ENCODE measurements at places on chromosomes 6 and 20. TPM values are rescaled to one million over a fixed set of nuclear protein-coding genes. Genes with fewer than 3 reads are reported as not detected.

Gene CAP2
- 4.5 TPM for total RNA-seq

Gene GPR6
- total RNA-seq, result not detected

Gene CD83
- total RNA-seq, result 7.2 TPM

Gene RAD21L1
- not detected for total RNA-seq

Gene VGLL2
- 0.58 TPM for total RNA-seq

Gene HSPA1B
- total RNA-seq, result 32.0 TPM

Gene SLC32A1
- total RNA-seq, result not detected

Gene ID1
- 881 TPM for total RNA-seq

Gene CPXM1
- total RNA-seq, result not detected

Gene TLDC2
- not detected for total RNA-seq

All from A375 (cell line).